ENCODE measurements at places on chromosomes 2 and 18.

DNA sequence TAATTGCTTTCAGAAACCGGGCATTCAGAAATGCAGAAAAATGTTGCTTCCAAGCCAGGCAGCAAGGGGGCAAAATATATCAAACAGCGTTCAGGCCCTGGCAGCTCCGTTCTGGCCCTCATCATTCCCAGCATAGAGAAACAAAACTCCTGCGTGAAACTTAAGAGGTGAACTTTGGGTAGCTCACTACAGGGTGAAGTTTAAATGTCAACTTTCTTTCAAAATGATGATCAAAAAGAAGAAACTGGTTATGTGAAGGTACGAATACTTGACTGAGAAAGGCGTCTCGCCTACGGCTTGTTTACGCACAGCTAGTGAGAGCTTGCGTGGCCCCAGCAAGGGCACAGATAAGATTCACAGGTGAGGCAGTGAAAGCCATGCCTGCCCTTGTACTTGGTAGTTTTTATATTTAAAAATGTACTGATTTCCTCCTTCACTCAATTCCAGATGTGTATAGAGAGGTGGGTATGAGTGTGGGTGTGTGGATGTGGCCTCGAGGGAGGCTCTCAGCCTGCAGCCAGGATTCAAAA lies 127.5 kb downstream of the NFATC1 start:
- DNase-seq: no peak

DNA sequence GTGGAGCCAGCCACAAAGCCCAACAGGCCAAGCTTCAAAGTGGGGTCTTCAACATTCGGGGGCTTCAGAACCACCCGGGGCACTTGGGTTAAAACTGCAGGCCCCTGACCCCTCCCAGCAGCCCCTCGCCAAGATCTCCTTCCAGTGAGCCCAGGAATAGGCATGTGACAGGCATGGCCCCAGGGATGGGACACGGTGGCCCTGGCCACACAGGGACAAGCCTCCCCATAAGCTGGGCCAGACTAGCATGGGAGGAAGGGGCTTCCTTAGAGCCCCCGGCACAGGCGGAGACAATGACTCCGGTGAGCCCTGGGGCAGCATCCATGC lies 52.4 kb downstream of the BIN1 start:
- DNase-seq: no peak

- no peak for DNase-seq
These were observed 141.0 kb downstream of the TMEM17 start for GRCh38 chr2:62364791-62365528.

DNA sequence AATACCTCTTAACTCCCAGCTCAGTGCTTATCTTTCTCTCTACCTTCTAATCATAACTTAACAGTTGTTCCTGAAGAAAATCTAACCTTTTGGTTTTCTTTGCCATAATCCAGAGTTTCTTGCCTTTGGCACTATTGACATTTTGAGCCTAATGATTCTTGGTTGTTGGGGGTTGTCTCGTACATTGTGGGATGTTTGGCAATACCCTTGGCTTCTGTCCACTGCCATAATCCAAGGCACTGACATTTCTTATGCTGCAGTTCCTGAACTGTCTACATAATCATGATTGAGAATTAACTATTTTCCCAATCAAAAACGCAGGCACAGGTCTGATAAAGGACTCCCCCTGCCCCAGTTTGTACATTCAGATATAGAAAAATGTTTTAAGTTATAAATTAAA lies 203.2 kb upstream of the MEX3C start:
- DNase-seq: no peak

Measured in HFF-Myc (cell line).